GM06990 (cell line): ENCODE measurements at places on chromosomes 4 and X.
A peak's percentile ranks its signal among the peaks of the same experiment; 100 is the strongest.

- no peak for DNase-seq
Observed at GRCh38 chr4:153748378-153748777, 11.4 kb downstream of the RNF175 start.

DNA sequence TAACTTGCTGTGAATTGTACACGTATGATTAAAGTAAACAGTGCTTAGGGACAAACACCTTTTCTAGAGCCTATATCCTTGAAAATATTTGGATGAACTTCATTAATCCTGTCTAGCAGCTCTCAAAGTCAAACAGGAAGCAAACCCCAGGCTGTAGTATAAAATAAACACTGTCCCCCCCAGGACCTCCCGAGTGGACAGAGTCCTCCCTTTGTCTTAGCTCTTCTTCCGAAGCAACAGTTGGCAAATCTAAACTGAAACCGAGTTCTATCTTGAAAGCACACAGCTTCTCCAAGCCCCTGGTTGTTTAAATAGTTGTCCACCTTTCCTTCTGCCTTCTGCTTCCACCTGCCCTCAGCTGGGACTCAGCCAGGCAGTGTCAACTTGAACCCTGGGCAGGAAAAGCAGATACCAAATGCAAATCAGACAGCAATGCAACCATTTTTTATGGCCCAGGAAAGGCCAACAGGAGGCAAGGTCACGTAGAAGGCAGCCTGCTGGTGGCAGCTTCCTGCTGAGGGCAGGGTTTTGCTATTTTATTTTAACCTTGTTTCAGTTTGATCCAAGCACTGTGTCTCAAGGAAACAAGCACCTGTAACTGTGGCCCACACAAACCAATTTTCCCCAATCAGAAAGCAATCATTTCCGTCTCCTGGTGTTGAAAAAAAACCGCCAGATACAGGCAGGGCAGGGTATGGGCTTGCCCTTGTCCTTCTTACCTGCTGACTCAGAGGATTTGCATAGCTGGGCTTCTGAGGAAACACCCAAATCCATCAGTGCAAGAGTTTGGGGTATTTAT lies 110.3 kb upstream of the KIT start:
- DNase-seq: no peak

DNA sequence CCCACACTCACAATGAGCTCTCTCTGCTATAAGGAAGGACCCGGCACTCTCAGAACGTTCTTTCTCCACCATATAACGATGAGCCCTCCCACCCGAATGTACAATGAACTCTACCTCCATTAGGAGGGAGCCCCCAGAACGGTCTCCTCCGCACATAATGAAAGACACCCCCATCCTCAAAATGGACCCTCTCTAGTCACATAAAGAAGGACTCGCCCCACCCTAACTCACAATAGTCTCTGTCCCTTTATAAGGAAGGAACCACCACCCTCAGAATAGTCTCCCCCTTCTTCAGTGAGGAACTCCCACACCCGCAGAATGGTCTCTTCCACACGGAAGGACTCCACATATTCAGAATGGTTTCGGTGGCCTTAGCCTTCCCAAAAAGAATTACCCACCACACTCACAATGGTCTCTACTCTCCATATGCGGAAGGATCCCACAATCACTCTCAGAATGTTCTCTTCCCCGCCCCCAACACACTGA lies 477 bp downstream of the SLC35A2 start:
- no peak for DNase-seq

GRCh38 chrX:51507551-51507950 lies 11.2 kb upstream of the NUDT11 start:
- no peak for DNase-seq

- no peak for DNase-seq
Observed at GRCh38 chrX:124347242-124347641, 879 bp downstream of the SH2D1A start.

DNA sequence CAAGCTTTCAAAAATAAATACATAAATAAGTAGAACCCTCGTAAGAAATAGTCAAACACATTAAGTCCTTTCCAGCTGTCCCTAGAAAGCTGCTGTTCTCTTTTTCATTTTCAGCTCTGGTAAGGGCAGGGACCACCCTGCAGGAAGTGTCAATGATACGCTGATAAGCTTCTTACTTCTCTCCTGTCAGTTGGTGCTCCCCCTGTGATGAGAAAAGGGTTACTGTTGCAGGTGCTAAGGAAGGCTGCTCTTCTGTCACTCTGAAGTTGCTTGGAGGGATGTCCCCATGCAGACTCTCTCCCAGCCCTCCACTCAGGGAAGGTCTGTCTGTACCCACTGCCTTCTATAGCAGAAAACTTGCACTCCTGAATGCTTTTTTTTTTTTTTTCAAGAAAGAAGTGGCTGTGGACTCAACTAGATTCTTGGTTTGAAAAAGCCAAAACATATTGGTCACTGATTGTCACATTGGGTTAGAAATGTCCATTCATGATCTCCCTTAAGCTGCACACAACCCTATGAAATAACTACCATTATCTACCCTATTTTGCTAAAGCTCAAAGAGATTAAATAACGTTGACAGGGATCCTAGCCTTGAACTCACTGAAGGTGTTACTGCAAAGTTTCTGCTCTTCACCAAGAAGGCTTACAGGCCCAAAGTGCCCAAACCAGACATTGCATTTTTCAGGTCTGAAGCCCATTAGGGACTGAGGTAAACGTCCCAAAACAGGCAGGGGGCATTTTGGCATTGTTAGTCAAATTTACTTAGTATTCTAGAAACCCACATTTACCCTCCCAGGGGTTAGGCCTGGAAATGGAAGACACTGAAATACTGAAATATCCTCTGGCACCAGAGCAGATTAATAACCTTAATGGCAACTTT lies 1.2 kb downstream of the CXCL3 start:
- DNase-seq: no peak

- DNase-seq: no peak
Observed at GRCh38 chrX:79444694-79445210, 77.6 kb upstream of the ITM2A start.

GRCh38 chr4:149631629-149632028 lies 184.0 kb downstream of the IQCM start:
- DNase-seq: no peak

DNA sequence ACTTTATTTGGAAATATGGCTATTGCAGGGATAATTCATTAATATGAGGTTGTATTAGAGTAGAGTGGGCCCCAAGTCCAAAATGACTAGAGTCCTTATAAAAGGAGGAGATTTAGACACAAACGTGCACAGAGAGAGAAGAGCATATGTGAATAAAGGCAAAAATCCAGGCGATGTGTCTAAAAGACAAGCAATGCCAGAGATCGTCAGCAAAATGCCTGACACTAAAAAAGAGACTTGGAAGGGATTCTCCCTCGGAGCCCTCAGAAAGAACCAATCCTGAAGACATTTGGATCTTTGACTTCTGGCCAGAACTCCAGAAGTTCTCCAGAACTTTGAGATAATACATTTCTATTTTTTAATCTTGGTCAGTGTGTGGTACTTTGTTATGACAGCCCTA lies 472.1 kb downstream of the NLGN4X start:
- DNase-seq: no peak

DNA sequence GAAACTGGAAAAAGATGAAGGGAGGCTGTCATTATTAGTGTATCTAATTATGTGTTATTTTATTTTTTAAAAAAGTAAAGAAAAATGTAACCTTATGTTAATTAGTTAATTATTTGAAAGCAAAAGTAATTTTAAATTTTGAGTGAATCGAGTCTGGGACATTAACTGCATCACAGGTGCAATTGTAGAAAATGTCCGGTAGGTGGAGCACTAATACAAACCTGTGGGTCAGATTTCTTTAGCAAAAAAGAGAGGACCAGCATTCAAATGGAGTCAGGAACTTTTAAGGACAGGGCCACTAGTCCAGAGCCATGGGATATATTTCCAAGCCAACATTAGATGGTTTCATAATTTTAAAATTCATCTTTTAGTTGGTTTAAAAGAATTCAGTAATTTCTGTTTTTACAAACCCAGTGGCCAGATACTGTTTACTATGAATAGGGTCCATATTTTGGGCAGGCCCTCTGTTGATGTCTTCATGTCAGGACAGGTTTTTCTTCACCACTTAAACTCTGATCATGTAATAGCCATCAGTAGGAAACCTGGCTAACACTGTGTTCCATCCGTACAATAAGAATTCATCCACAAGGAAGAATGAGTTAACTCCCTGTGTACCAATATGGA lies 27.2 kb downstream of the BST1 start:
- no peak for DNase-seq

DNA sequence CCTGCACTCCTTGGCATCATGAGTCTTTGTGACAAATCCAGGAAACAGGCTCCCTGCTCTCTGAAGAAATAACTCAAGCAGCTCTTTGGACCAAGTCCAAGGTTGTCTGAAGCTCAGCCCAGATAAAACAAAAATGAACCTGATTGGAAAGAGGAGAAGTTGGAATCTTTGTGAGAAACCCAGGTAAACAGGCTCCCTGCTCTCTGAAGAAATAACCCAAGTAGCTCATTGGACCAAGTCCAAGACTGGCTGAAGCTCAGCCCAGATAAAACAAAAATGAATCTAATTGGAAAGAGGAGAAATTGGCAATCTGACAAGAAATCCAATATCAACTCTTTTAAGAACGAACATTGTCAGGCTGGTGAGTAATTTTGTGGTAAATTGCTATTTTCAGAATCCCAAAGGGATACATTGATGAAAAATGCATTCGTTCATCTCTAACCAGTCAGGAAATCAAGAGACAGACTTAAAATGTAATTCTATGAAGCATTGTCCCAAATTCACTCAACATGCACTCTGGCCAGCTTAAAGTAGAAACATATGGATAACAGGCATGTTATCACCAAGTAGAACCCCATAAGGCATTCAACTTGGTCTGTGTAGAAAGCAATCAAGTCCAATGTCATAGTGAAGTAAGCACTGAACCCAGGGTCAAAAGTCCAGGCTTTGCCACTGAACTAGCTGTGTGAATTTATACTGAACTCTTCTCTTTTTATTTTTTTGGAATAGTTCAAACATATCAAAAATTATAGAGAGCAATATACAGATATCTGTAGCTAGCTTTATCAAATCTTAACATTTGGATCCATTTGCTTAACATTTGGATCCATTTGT lies 16.8 kb upstream of the NFXL1 start:
- DNase-seq: no peak

GRCh38 chr4:102037566-102037965 lies 247.0 kb downstream of the BANK1 start:
- DNase-seq: no peak

- no peak for DNase-seq
Observed at GRCh38 chr4:6224735-6225134, 24.4 kb upstream of the JAKMIP1 start.

GRCh38 chrX:45850775-45851433 lies 650.2 kb upstream of the DIPK2B start:
- no peak for DNase-seq

DNA sequence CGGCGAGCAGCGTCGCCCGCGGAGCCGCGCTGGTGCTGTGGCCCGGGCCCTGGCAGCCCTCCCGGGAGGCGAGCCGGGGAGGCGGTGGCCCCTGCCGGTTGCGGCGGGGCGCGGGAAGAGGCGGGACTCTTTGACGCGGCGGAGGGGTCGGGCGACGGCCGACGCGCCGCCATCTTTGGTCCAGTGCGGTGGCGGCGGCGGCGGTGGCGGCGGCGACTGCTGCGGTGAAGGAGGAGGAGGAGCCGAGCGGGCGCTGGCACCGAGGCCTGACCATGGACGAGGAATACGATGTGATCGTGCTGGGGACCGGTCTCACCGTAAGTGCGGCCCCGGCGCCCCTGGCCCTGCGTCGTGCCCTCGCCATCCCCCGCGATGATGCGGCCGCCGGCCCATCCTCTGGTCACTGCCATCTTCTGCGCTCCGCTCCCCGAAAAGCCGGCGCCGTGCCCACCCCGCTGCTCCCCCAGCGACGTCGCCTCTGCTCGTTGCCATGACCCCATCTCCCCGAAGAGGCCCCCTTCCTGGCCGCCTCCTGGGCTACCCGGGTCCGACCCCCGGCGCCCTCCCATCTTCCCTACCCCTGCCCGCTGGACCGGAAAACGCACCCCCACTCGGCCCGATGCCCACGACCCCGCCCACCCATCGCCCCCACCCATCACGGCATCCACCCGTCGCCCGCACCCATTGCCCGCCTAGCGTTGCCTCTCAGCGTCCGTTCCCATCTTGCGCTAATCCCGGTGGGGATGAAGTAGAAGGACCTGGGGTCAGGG lies at the start of gene GDI1:
GDI1 (plus strand) TSS at position 172 of the 770 bp plus-strand sequence; CDS start at position 273, 101 bp downstream.
- DNase-seq: peak; percentile 75

DNA sequence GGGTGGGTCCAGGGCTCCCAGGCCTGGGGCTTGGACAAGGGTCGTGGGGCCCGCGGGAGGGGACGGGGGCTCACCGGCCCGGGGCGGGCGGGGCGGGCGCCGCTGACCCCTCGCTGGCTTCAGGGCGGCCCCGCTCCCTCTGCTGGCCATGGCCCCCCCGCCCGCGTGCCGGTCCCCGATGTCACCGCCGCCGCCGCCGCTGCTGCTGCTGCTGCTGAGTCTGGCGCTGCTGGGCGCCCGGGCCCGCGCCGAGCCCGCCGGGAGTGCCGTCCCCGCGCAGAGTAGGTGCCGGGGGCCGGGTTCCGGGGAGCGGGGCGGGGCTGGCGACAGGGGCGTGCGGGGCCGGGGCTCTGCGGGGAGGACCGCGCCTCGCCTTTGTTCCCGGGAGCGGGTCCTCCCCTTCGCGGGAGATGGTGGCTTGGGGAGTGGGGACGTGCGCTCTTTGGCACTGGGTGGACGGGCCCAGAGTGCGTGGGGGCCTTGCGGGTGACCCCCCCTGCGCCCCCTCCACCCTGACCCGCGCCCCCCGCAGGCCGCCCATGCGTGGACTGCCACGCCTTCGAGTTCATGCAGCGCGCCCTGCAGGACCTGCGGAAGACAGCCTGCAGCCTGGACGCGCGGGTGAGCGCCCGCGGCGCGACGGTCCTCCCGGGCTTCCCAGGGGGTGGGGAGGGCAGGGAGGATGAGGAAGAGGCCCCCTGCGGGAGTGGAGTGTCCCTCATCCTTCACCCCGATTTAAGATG lies 16.8 kb upstream of the NAT8L start:
- peak; percentile 30 for DNase-seq

DNA sequence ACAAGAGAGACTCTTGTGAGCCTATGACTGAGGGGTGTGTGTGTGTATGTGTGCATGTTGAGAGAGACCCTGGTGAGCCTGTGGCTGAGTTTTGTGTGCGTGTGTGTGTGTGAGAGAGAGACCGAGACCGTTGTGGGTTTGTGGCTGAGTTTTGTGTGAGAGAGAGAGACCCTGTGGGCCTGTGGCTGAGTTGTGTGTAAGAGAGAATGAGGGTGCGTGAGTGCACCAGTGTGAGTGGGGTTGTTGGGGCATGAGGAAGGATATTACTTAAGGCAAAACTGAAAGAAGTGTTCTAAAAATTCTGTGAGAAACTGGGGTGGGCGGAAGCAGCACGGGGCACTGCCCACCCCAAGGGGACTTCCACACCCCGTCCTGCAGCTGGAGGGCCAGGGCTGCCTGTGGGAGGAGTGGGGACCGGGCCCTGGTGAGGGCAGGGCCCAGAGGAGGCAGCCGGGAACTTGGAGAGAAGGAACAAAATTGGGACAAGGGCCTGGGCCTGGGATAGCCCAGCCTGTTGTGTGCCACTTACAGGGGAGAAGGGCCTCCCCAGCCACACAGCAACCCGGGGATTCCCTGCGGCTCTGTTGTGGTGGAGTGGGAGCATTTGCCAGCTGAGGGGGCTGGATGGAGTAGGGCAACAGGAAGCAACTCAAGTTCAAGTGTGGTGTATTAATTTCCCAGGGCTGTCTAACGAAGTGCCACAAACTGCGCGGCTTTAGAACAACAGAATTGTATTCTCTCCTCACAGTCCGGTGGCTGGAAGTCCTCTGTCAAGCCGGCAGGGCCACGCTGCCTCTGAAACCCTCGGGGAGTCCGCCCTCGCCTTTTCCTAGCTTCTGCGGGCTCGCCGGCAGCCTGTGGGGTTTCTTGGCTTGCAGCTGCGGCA lies 22.1 kb downstream of the TMEM131L start:
- DNase-seq: peak; percentile 85

- DNase-seq: no peak
Observed at GRCh38 chrX:17535229-17535628, 160.2 kb downstream of the NHS start.
